Hippocampal formation (tissue), 2 donors: ENCODE measurements at places on chromosomes 13 and 19.

DNA sequence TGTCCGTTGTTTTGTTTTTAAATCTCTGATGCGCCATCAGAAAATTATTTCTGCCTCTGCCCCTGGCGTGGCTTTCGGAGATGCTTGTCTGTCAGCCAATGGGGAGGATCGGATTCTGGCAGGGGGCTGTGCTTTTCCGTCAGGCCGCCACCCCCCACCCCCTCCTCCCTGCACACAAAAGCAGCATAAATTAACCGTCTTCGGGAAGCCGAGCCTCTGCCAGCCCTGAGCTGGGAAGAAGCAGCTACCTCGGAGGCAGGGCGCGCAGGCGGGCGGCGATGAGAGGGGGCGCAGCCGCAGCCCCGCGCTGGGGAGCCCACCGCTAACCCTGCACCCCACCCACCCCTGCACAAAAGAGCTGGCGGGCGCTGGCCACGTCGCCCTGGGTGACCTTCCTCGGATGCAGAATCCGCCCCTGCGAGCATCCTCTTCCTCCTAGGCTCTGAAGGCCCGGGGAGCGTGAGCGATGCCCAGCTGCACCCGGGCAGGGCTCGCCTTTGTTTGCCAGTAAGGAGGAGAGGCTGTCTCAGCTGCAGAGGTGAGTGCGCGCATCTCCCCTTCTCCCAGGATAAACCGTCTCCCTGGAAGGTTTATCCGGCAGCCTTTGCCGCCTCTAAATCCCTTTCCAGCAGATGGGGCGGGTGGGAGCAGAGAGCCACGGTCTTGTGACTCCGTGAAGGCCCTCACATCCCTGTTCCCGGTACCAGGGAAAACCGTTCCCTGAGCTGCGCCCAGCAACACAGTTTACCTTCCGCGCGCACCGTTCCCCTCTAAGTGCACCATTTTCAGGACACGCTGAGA is at the start of gene ATCAY:
TSS of gene ATCAY (plus strand) at position 215 of the 801 bp plus-strand sequence. CDS start 5,083 bp downstream, outside the sequence.
- DNase-seq, result peak; percentile 21

DNA sequence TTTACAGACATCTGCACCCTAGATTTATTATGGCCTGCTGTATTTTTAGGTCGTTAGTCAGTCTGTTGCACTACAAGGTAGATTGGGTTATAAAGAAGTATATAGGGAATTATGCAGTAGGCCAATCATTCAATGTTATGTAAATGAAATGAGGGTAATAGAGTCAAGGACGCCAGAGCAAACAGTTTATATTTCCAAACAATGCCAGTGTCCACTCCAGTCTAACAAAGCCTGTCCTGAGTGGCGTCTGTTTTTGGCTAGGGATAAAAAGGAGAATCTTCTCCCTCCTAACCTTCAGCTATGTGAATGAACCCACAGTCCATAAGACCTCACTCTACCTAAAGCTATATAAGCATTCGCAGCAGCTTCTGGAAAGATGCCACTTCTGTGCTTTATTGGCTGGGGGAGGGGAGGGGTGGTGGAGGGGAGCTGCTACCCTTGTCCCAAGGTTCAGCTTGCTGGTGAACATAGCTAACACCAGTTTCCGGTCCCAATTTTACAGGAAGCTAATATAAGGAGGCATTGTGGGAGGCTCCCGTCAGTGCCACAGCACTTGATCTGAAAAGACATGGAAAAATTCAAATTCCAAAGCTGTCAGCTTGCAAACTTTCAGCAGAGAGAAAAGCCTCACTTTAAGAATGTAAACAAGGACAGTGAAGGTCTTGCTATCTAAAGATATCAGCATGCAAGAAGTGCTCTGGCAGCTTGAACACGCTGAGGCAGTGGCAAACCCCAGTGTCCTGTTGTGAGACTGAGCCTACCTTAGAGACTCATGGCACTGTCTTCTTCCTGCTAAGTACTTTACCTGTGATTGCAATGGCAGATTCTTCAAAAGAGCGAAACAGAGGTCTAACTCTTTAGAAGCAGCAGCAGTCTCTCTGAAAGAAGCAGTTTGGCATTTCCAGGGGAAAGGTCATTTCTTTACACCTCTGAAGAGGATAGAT is 369.9 kb downstream of the PCDH9 start:
- DNase-seq, result no peak

GRCh38 chr19:40341601-40342482 is 6.4 kb downstream of the C19orf47 start:
- DNase-seq, result no peak

- DNase-seq, result peak; percentile 32
These were observed 10.8 kb downstream of the CLN5 start for GRCh38 chr13:77002590-77003190.

DNA sequence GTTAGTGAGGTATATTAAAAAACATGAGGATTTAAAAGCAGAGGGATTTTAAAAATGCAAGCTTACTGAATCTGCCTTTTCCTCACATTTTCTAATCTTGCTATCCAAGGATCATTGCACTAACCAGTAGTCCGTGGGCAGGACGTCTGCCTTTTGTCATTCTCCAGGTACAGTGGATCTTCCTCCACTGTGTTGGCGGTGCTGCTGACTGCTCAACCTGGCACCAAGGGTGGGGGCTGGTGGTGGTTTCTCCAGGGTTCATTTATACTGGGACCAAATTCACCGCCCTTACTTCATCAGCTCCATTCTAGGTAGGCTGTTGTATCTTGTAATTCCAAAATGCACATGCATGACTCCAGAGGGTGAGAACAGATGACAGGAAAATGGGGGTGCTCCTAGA is 169.3 kb downstream of the STK24 start:
- DNase-seq, result no peak

DNA sequence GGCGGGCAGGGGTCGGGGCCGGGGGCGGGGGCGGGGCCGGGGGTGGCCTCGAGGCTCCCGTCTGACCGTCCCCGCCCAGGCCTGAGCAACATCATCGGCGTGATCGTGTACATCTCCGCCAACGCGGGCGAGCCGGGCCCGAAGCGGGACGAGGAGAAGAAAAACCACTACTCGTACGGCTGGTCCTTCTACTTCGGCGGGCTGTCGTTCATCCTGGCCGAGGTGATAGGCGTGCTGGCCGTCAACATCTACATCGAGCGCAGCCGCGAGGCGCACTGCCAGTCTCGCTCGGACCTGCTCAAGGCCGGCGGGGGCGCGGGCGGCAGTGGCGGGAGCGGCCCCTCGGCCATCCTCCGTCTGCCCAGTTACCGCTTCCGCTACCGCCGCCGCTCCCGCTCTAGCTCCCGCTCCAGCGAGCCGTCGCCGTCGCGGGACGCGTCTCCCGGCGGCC is 9.4 kb upstream of the CACNG6 start:
- no peak for DNase-seq

GRCh38 chr19:681029-682019 is 5.1 kb downstream of the FSTL3 start:
- DNase-seq, result no peak
